ENCODE measurements at places on chromosomes 6 and 20. TPM values are rescaled to one million over a fixed set of nuclear protein-coding genes. Genes with fewer than 3 reads are reported as not detected.

The UBE2C gene
- total RNA-seq = 38.8 TPM

The ADTRP gene
- 1.3 TPM for total RNA-seq

The CFB gene
- total RNA-seq = 7.3 TPM

The BAK1 gene
- total RNA-seq = 18.8 TPM

The PRND gene
- not detected for total RNA-seq

The FRK gene
- 0.13 TPM for total RNA-seq

The ARG1 gene
- not detected for total RNA-seq

The DAAM2 gene
- 5.1 TPM for total RNA-seq

The MMP24 gene
- total RNA-seq = 7.1 TPM

The KIFC1 gene
- 14.5 TPM for total RNA-seq

The LGSN gene
- total RNA-seq = not detected

The PRDM1 gene
- 2.7 TPM for total RNA-seq

GRCh38 chr6:20658053-20658452, 123.8 kb downstream of the CDKAL1 start:
- no peak for DNase-seq

GRCh38 chr6:28208111-28208659, 16.9 kb upstream of the ZSCAN9 start:
- DNase-seq = peak; percentile 10

DNA sequence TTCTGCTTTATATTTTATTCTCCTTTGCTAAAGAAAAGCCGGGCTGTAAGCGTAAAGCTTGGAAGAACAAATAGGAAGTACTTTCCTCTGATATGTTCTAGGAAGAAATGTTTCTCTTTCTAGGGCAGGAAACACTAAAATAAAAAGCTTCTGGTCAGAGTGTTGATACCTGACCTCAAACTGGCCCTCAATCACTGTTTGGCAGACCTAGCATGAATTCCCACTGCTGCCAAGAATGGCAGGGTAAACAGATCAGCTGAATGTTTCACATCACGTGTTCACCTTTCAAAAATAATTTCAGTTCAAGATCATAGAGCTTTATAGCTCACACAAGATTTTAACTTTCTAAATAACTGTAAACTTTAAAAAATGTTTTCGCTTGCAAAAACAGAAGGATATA, 2.9 kb downstream of the MPC1 start:
- no peak for DNase-seq

GRCh38 chr20:38355161-38356012, 9.1 kb downstream of the LBP start:
- no peak for DNase-seq

- DNase-seq = peak; percentile 62
Observed at GRCh38 chr6:109187399-109188114, 92.2 kb downstream of the CEP57L1 start.

DNA sequence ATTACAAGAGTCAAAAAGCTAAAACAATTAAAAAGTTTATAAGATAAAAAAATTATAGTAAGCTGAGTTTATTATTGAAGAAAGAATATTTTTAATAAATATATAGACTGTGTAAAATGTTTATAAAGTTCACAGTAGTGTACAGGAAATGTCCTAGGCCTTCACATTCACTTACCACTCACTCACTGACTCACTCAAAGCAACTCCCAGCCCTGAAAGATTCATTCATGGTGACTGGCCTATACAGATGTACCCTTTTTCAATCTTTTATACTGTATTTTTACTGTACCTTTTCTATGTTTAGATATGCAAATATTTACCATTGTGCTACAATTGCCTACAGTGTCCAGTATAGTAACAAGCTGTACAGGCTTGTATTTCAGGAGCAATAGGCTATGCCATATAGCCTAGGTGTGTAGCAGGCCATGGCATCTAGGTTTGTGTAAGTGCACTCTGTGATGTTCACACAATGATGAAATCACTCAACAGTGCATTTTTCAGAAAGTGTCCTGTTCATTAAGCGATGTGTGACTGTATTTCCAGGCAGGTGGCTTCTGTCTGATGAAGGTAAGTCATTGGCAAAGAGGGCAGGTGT, 130.2 kb downstream of the BTBD3 start:
- DNase-seq = peak; percentile 42

GRCh38 chr6:148118244-148118643, 224.4 kb upstream of the SASH1 start:
- no peak for DNase-seq

DNA sequence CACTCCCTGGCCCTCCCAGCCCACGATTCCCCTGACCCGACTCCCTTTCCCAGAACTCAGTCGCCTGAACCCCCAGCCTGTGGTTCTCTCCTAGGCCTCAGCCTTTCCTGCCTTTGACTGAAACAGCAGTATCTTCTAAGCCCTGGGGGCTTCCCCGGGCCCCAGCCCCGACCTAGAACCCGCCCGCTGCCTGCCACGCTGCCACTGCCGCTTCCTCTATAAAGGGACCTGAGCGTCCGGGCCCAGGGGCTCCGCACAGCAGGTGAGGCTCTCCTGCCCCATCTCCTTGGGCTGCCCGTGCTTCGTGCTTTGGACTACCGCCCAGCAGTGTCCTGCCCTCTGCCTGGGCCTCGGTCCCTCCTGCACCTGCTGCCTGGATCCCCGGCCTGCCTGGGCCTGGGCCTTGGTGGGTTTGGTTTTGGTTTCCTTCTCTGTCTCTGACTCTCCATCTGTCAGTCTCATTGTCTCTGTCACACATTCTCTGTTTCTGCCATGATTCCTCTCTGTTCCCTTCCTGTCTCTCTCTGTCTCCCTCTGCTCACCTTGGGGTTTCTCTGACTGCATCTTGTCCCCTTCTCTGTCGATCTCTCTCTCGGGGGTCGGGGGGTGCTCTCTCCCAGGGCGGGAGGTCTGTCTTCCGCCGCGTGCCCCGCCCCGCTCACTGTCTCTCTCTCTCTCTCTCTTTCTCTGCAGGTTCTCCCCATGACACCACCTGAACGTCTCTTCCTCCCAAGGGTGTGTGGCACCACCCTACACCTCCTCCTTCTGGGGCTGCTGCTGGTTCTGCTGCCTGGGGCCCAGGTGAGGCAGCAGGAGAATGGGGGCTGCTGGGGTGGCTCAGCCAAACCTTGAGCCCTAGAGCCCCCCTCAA, at the start of gene LTA:
TSS of gene LTA (plus strand) at position 249 of the 871 bp plus-strand sequence. CDS start at position 703, 454 bp downstream.
- no peak for DNase-seq

DNA sequence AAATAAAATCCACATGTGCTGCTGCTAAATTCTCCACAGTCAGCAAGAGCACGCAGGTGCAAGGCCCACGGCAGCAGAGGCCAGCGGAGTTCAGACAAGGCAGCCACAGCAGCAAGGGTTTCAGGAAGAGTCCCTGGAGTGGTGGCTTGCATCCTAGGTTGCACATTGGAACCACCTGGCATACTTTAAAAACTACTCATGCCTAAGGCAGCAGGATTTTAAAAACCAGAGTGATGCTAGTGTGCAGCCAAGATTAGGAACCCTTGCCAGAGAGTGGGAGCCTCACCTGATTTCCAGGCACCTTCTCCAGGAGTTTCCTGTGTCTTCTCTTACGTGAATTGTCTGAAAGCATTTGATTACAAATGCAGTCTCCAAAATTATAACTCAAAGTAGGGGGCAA, 104.0 kb upstream of the GPR6 start:
- no peak for DNase-seq

DNA sequence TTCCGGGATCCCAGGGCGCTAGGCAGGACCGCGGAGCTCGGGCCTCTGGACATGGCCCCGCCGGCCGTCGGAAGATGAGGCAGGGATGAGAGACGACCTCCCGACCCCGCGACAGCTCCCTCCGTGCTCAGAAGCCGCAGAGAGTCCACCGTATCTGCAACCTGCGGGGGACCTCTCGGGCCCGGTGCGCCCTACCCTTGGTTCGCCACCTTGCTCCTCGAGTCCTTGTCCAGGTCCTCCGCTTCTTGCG, 301 bp downstream of the PPP1R3D start:
- peak; percentile 59 for DNase-seq

DNA sequence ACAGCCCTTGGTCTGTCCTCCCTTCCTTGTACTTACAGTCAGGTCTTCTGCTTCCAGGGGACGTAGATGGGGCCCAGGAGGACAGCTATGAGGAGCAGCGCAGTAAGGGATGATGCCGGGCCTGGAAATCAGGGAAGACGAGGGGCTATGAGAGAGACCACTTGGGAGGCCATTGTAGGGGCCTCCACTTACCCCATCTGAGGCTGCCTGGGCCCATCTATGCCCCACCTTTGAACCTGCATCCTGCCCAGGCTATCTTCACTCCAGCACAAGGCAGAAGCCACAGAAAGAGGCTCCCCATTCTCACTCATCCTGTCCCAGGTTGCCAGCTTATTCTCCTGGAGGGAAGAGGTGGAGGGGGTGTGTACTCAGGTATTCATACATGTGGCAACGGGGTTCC, 10.4 kb upstream of the SIRPB1 start:
- DNase-seq = no peak

GRCh38 chr6:125700581-125701353, 48.7 kb upstream of the HEY2 start:
- no peak for DNase-seq

GRCh38 chr6:28657381-28657768, 131.7 kb downstream of the GPX5 start:
- DNase-seq = peak; percentile 24

GRCh38 chr6:1612974-1613306, 3.2 kb downstream of the FOXC1 start:
- peak; percentile 84 for DNase-seq
